ENCODE measurements at places on chromosomes 16 and 17. TPM values are rescaled to one million over a fixed set of nuclear protein-coding genes. Genes with fewer than 3 reads are reported as not detected.

Gene PYDC1
- total RNA-seq: not detected

Gene MSLN
- total RNA-seq: 1.2 TPM

DNA sequence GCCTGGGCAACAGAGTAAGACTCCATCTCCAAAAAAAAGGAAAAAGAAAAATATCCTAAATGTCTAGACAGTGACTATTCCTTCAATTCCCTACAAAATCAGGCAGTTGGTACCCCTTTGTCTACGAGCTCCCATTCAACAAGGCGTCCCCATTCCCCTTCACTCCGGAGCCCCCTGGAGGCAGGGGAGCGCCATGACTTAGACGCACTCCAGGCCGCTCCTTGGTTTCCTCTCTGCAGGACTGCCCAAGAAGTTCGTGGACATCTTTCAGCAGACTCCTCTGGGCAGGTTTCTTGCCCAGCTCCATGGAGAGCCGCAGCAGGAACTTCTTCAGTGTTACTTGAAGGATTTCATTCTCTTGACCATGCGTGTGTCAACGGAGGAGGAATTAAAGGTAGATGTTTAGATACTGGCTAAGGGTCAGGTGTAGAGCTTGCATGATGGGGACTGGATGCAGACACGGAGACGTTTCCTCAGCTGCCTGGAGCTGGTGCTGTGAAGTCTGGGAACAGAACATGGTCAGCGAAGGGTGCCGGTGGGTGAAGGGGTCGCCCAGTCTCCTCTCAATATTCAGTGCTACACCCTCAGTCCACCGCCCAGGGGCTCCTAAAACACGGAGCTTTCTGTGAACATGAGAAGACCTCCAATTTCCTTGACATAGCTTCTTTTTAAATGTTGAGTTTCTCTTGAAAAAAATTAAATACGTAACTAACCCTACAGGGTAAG is 53.3 kb upstream of the ENDOV start:
- H3K4me3 ChIP-seq: no peak overlapping the region
- peaks cover 87% of the 10 kb centered on the region for H3K36me3 ChIP-seq
- DNase-seq: peak; percentile 89
- no peak overlapping the region for H3K27ac ChIP-seq
- peaks cover 3% of the 10 kb centered on the region for H3K4me1 ChIP-seq
- H3K27me3 ChIP-seq: no peaks in the 10 kb centered on the region

DNA sequence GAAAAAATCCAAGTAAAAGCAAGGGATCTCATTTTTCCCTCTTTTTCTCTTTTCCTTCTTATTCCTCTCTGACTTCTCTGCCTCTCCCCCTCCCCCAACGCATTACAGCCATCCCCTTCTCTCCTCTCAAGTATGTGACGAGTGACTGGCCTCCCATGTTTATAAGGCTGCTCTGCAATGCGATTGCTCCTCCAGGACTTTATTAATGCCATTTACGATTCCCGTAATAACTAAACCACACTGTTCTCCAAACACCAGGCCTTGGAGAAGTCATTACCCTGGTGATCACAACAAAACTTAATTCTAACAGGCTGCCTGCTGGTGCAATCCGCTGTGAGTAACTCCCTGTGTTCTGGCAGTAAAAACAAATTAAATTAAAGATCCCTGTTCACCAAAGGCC is 88.8 kb downstream of the HS3ST3B1 start:
- H3K27ac ChIP-seq: no peak overlapping the region
- H3K27me3 ChIP-seq: no peaks in the 10 kb centered on the region
- H3K36me3 ChIP-seq: no peaks in the 10 kb centered on the region
- no peaks in the 10 kb centered on the region for H3K4me1 ChIP-seq
- DNase-seq: no peak

DNA sequence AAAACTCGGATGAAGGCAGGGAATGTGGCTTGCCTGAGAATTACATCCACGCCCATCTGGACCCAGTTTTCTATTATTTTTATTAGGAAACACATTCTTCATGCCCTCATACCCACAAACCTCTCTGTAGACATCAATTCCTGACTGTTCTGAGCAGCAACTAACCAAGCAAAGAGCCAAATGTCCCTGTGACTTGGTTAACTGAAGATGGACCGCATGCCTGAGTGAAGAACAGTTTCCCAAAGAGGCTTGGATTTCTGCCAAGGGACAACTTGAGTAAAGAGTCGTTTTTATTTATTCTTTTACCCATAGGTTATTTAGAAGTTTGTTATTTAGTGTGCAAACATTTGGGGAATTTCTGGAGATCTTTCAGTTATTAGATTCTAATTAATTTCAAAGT is 259.8 kb downstream of the GRIN2A start:
- no peaks in the 10 kb centered on the region for H3K36me3 ChIP-seq
- H3K27me3 ChIP-seq: no peaks in the 10 kb centered on the region
- H3K27ac ChIP-seq: no peak overlapping the region
- H3K4me1 ChIP-seq: no peaks in the 10 kb centered on the region
- no peak overlapping the region for H3K4me3 ChIP-seq

GRCh38 chr16:4249530-4250308 is 7.8 kb upstream of the SRL start:
- no peak overlapping the region for H3K4me3 ChIP-seq
- DNase-seq: peak; percentile 23
- no peaks in the 10 kb centered on the region for H3K27me3 ChIP-seq
- no peaks in the 10 kb centered on the region for H3K36me3 ChIP-seq

GRCh38 chr17:73516431-73516830 is 127.8 kb downstream of the SDK2 start:
- H3K27me3 ChIP-seq: no peaks in the 10 kb centered on the region
- no peak overlapping the region for H3K4me3 ChIP-seq
- peak; percentile 53 for DNase-seq
- H3K4me1 ChIP-seq: no peaks in the 10 kb centered on the region
- H3K36me3 ChIP-seq: no peaks in the 10 kb centered on the region

- peak; percentile 73 for DNase-seq
- H3K4me3 ChIP-seq: no peak overlapping the region
- no peaks in the 10 kb centered on the region for H3K36me3 ChIP-seq
- no peak overlapping the region for H3K27ac ChIP-seq
- no peaks in the 10 kb centered on the region for H3K4me1 ChIP-seq
Measured at GRCh38 chr17:74432766-74433391, 991 bp downstream of the GPRC5C start.

GRCh38 chr17:41865596-41865893 is 322 bp upstream of the KLHL11 start:
- peak overlapping the region; percentile 98 for H3K4me3 ChIP-seq
- no peaks in the 10 kb centered on the region for H3K27me3 ChIP-seq
- H3K4me1 ChIP-seq: peaks cover 12% of the 10 kb centered on the region
- peak overlapping the region; percentile 63 for H3K27ac ChIP-seq
- H3K36me3 ChIP-seq: peaks cover 38% of the 10 kb centered on the region

DNA sequence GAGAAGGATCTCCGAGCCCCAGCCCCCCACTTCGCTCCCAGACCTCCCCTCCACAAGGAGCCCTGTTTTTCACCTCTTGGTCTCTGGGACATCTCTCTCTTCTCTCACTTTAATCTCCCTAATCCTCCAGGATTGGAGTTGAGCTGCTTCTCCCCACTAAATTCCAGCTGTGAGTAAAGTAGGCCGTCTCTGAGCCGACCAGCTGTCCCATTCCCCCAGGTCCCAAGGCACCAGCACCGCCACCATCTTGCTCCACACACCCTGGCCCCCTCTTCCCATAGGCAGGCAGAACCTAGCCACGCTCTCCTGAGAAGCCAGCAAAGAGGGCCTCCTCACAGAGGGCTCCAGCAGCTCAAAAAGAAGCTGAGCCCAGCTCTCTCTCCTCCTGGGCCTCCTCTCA is 878 bp downstream of the DLG4 start:
- H3K27me3 ChIP-seq: no peaks in the 10 kb centered on the region
- DNase-seq: no peak
- H3K27ac ChIP-seq: peak overlapping the region; percentile 94
- peaks cover 59% of the 10 kb centered on the region for H3K4me1 ChIP-seq

GRCh38 chr16:29198231-29198630 is 208.3 kb downstream of the NPIPB11 start:
- H3K27me3 ChIP-seq: no peaks in the 10 kb centered on the region
- peaks cover 15% of the 10 kb centered on the region for H3K4me1 ChIP-seq
- no peaks in the 10 kb centered on the region for H3K36me3 ChIP-seq
- H3K27ac ChIP-seq: no peak overlapping the region
- DNase-seq: no peak
- H3K4me3 ChIP-seq: no peak overlapping the region

All from osteoblast (primary cell).